ENCODE measurements at places on chromosomes 4 and X. TPM values are rescaled to one million over a fixed set of nuclear protein-coding genes. Genes with fewer than 3 reads are reported as not detected.

EGFL6 gene
- 115 TPM for total RNA-seq

DNA sequence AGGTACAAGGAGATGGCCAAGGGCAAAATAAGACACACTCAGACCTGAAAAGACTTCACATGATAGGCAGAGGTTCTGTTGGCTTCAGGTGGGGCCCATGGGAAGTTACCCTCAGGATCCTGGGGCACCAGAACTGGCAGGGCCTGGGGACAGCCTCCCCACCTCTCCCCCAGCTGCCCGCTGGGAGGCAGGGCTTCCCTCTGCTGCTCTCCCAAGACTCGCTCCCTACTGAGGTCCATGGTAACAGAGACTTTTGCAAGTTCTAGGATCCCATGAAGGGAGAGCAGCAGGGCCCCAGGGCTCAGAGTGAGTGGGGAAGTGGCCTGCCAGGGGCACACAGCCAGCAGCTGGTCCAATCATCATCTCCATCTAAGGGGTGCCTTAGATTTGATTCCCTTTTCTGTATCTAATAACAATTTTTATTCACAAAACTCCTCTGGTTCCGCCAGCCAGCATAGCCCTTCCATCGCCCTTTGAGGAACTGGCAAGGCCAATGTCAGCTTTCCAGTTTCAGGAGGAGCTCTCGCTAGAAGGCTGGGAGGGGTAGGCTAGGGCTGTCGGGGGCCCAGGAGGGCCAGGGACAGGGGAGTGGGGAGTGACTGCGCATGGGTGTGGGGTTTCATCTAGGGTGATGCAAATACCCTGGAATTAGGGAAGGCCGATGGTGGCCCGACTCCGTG is 78.2 kb downstream of the SLC2A9 start:
- DNase-seq: no peak

PPP1R2C gene
- total RNA-seq: not detected

FAM47A gene
- not detected for total RNA-seq

GRCh38 chr4:31246856-31247255 is 526.7 kb downstream of the PCDH7 start:
- no peak for DNase-seq

DNA sequence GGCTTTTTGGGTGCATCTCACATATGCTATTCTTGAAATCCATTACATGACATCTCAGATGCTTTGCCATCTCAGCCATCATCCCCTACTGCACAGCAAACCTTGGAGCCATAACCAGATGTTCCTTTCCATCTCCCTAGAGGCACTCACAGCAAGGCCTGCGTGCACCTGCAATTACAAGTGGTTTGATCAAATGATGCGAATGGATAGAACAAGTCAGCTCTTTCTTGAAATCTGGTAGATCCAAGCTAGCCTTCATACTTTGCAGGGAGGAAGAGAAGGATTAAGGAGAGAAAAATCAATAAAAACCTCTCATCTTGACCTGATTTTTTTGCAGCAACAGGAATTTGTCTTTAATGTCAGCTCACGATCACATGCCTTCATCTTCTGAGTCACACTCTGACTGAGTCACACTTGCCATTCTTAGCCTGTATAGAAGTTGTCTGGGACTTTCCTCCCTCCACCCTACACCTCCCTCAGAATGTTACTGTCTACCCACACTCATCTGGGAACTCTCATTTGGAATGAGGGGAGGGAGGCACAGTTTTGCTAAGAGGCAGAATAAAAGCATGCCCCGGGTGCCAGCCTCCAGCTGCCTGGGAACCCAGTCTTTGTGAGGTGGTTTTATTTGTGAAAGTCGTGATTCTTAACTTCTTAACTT is 11.9 kb upstream of the TRIML1 start:
- peak; percentile 66 for DNase-seq

DNA sequence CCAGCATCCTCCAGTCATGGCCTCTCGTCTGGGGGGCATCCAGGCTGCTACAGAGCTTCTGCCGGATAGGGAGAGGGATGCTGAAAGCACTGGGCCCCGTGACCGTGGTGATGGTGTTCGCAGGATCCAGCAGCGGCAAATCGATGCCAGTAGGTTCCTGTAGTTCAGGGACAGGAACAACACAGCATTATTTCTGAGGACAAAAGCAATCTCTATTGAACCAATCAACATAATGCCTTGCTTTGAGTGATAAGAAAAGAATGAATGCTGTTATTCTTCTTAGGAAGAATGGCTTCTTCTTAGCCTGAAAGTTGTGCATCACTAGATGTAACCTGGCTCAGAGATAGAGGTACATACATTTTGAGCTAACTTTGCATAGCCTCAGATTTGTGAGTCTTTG is 378.6 kb downstream of the UNC5C start:
- DNase-seq: no peak

DNA sequence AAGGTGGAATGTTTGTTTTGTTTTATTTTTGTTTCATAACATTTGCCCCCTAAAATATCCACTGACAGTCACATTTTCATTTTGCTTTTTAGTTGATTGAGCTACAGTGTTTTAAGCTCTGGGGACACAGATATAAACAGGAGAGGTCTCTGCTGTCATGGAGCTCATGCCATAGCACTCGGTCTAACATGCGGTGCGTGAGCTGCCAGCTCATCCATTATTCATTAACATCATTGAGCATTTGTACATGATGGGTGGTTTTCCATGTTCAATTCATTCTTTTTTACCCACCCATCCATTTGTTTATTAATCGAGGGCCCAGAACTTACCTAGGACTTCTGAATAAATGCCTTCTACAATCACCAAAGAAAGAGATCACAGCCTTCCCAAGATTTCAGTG is 150.1 kb upstream of the SFRP2 start:
- DNase-seq: no peak

GRCh38 chr4:83074086-83074704 is 39.2 kb downstream of the COPS4 start:
- DNase-seq: peak; percentile 74

PPARGC1A gene
- 18.7 TPM for total RNA-seq

VCX2 gene
- not detected for total RNA-seq

DNA sequence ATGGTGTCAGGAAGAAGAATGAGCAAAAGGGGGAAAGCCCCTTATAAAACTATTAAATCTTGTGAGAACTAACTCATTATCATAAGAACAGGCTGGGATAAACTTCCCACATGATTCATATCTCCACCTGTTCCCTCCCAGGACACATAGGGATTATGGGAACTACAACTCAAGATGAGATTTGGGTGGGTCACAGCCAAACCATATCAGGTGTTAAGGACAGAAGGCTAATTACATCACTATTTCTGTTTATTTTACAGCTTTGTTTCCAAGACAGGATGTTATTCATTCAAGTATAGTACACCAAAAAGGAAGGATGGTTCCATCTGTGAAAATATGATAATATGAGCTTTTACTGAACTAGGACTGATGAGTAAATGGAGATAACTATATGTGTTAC is 63.7 kb upstream of the ARSJ start:
- DNase-seq: no peak
